Upper lobe of right lung (tissue), 1 donor: ENCODE measurements at places on chromosomes 4 and X. TPM values are rescaled to one million over a fixed set of nuclear protein-coding genes. Genes with fewer than 3 reads are reported as not detected.
A peak's percentile ranks its signal among the peaks of the same experiment; 100 is the strongest.

- H3K27ac ChIP-seq = no peak overlapping the region
- DNase-seq = no peak
- no peaks in the 10 kb centered on the region for H3K4me1 ChIP-seq
These were observed 59.1 kb downstream of the CASP3 start for GRCh38 chr4:184590196-184590595.

- H3K27me3 ChIP-seq = no peaks in the 10 kb centered on the region
- H3K4me3 ChIP-seq = no peak overlapping the region
- peaks cover 14% of the 10 kb centered on the region for H3K4me1 ChIP-seq
- no peak overlapping the region for H3K27ac ChIP-seq
- DNase-seq = no peak
These were observed 33.1 kb downstream of the TKTL1 start for GRCh38 chrX:154328646-154329045.

DNA sequence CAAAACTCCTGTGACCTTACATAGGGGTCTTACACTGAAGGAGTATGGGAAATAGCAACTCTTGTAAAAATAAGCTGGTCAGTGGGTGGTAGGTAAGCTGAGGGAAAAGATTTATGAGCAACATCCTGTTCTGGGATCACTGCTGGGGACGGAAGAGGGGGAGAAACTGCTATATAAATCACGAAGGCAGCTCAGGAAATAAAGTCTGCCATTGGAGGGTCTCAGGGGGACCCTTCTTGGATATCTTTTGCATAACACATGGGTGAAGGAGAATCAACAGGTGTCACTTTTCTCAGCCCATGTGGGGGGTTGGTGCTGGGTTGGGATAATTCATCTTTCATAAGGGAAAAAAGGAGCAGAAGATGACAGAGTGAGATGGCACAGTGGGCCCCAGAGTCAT is 33.7 kb downstream of the AFF1 start:
- H3K27ac ChIP-seq = no peak overlapping the region
- DNase-seq = no peak
- H3K4me3 ChIP-seq = no peak overlapping the region
- H3K4me1 ChIP-seq = peaks cover 48% of the 10 kb centered on the region

DNA sequence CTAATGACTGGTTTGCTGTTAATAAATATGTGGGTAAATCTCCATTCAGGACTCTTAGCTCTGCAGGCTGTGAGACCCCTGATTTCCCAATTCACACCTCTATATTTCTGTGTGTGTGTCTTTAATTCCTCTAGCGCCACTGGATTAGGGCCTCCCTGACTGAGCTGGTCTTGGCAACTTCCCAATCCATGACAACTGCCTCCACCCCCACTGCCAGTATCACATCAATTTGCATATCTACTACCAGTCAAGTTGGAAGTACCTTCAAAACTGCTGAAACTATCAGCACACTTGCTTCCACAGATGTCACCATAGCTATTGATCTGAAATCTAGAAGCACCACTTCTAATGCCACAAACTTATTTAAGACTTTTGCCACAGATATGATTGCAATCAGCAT is 27.6 kb downstream of the OPRPN start:
- no peak overlapping the region for H3K4me3 ChIP-seq
- H3K4me1 ChIP-seq = no peaks in the 10 kb centered on the region
- no peaks in the 10 kb centered on the region for H3K36me3 ChIP-seq
- DNase-seq = no peak

DNA sequence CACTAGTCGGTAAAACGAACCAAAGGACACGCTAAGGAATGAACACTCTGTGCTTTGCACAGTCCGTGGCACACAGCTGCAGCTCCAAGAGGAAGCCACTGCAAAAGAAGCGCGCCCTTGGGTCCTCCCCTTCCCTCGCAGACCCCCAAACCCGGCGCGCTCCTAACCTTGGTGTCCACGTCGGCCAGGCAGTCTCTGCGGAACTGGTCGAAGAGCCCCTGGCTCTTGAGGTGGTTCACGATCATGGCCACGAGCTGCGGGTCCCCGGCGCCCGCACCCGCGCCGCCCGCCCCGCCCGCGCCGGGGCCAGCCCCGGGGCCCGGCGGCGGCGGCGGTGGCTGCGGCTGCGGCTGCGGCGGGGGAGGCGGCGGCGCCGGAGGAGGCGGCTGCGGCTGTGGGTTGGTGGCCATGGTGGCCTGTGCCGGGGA is 333 bp downstream of the BOD1L1 start:
- H3K36me3 ChIP-seq = no peaks in the 10 kb centered on the region
- peak overlapping the region; percentile 76 for H3K4me3 ChIP-seq
- H3K27me3 ChIP-seq = no peaks in the 10 kb centered on the region
- H3K27ac ChIP-seq = peak overlapping the region; percentile 98
- H3K4me1 ChIP-seq = peaks cover 20% of the 10 kb centered on the region

DNA sequence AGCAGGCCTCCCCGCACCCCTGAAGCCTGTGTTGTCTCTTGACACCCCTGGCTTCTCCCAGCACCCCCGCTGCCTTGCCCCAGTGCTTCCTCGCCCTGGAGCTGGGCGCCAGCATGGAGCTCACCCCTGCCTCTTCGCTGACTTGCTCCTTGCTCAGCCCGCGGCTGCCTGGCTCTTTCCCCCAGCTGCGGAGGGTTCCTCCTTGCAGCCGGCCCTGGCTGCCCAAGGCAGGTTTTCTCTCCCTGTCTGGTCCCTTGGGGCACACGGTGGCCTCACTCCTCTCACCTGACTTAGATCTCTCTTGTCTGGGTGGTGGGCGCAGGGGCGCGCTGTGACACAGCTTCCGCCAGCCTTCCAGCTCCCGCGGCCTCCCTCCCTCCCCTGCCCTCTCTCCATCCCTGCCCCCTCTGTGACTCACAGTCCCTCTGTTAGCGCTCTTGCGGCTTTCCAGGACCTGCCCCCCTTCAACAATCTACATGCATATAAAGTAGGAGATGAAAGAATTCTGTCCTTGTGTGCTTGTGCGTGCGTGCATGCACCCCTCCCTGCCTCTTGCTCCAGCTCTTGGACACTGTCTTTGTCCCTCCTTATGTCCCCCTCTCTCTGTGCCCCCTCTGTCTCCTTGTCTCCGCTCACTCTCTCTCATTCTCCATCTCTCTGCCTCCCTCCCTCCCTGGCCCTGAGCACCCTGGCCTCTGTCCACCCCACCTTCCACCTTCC is 2.2 kb downstream of the PLXNB3 start:
- H3K36me3 ChIP-seq = no peaks in the 10 kb centered on the region
- H3K27ac ChIP-seq = no peak overlapping the region
- H3K4me1 ChIP-seq = peaks cover 3% of the 10 kb centered on the region
- no peaks in the 10 kb centered on the region for H3K27me3 ChIP-seq
- peak; percentile 54 for DNase-seq

DNA sequence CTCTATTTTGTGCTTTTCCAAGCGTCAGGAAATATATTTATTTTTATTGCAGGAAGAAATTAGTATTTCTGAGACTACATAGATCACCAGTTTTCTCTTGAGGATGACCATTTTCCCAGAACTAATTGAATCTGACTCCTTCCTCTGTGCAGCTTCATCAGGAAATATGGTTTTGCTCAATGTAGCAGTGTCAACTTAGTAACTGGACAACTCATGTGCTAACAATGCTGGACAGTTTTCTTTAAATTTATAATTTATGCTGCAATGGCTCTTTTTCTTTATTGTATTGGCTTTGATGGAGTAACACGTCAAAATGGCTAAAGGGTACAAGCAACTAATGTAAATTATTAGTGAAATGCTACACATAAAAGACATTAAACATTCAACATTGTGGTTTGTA is 531.5 kb downstream of the ANKRD50 start:
- H3K36me3 ChIP-seq = no peaks in the 10 kb centered on the region
- H3K27ac ChIP-seq = no peak overlapping the region
- no peak for DNase-seq
- H3K4me1 ChIP-seq = no peaks in the 10 kb centered on the region

GRCh38 chrX:9643807-9644206 is 121.8 kb downstream of the GPR143 start:
- no peak overlapping the region for H3K27ac ChIP-seq
- no peak overlapping the region for H3K4me3 ChIP-seq
- no peak for DNase-seq
- no peaks in the 10 kb centered on the region for H3K36me3 ChIP-seq

DNA sequence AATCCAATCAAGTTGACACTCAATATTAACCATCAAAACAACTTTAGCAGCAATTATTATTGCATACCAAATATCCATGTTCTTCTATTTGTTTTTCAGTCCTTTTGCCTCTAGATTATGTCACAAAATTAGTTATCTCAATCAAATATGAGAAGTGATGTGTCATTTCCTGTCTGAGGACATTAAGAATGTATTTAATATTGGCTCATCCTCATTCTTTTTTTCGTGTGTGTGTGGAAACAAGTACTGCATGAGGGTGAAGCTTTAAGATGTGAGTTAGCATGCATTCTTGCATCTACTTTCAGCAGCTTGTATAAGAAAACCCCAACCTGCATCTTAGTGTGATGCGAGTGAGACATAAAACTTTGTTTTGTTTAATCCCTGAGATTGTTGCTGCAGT is 301.4 kb downstream of the GRIA2 start:
- H3K36me3 ChIP-seq = no peaks in the 10 kb centered on the region
- no peak for DNase-seq

DNA sequence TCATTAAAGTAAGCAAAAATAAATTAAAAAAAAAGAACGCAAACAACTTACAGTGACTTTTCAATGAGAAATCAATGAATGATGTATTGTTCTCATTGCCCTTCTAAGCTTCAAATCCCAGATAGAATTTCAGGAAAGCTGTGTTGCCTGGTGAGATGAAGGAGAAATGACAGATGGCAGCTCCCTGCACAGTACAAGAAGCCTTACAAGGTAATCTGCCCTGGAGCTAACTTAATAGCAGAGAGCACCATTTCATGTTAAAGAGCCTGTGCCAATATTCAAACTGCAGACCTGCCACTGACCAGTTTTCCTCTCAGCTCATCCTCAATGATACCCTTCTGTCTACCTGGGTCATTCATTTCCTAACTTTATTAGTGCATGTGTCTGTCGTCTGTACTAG is 54.0 kb downstream of the GC start:
- no peaks in the 10 kb centered on the region for H3K4me1 ChIP-seq
- no peaks in the 10 kb centered on the region for H3K36me3 ChIP-seq
- no peak for DNase-seq
- no peak overlapping the region for H3K27ac ChIP-seq

DNA sequence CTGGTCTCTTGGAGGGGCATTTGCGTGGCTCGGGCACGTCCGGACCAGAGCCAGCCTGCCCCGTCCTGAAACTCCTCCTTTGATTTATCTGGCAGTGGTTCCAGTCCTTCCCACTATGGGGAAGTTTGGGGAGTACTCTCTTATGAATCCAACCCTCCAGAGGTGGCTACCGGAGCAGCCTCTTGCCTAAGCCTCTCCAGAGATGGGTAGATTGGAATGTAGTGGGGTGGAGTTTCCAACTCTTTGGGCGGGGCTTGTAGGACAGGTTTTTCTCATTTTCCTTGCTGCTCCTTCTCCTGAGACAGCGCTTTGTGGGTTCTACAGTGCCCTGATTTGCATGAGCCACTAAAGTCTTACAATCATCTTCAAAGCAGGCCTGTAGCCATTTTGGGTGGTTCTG is 60.1 kb upstream of the XAGE1B start:
- H3K4me1 ChIP-seq = no peaks in the 10 kb centered on the region
- H3K27ac ChIP-seq = no peak overlapping the region
- no peak overlapping the region for H3K4me3 ChIP-seq
- no peak for DNase-seq

DNA sequence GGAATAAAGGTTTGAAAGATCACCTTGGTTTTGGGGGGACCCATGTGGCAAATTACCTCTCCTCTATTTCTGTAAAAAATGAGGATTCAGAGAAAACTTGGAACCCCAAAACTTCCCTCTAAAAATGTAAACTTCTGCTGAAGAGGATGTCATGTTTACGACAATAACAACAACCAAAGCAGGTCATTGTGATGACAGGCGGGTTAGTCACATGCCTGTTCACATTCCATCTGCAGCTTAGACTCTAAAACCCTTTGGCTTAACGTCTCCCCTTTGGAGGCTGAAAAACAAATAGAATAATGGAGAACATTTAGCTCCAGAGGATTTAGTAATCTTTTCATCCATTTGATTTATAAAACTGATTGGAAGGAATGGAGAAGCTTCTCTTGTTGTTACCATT is 75.0 kb upstream of the FAM9C start:
- H3K4me1 ChIP-seq = peaks cover 33% of the 10 kb centered on the region
- no peaks in the 10 kb centered on the region for H3K36me3 ChIP-seq
- DNase-seq = no peak

Gene ZCCHC13
- total RNA-seq = not detected

Gene GPC4
- 55.5 TPM for total RNA-seq

Gene TXK
- 4.4 TPM for total RNA-seq

Gene SEPTIN6
- total RNA-seq = 20.9 TPM

Gene PCDH7
- total RNA-seq = 8.0 TPM
